ENCODE measurements at places on chromosomes 12 and 14. TPM values are rescaled to one million over a fixed set of nuclear protein-coding genes. Genes with fewer than 3 reads are reported as not detected.

DNA sequence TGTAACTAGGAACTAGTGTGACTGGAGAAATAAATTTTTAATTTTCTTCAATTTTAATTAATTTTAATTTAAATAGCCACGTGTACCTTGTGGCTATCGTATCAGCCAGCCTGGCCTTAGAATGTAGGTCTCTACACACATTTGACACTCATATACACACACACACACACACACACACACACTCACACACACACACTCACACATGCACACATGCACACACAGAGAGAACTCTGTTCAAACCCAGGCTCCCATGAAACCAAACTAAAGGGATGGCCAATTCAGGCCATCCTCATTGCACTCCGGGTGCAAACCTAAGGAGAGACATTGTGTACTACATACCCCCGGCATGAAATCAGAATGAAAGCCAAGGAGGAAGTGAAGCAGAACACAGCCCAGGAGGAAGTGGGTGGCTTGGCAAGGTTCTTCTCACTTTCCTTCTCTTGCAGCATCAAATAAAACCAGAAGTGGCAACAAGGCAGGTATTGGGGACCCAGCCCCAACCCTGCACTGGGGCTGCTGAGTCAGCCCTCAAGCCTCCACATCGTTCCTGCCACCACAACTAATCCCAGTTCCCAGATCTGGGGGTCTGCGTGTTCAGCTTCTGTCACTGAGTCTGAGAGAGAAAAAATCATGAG lies 26.2 kb upstream of the CHPT1 start:
- no peak for DNase-seq

The CKAP4 gene
- total RNA-seq, result 44.3 TPM

DNA sequence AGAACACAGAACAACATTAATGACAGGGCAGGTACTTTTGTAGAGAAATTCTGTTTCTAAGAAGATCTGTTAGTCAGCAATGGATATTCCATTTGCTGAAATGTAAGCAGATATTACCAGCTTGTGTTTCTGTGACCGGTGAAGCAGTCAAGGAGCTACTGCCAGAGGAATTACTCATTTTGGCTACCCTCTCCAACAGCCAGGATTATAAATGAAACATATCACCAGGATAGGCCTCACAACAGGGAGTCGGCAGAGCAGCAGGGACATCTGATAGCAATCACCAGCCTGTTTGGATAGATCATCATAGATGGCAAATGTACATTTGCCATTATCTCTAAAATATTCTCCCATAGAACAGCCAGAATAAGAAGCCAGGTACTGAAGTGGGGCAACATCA lies 440.7 kb downstream of the KCNH5 start:
- peak; percentile 9 for DNase-seq

The PZP gene
- total RNA-seq, result 0.39 TPM

The DPPA3 gene
- not detected for total RNA-seq

DNA sequence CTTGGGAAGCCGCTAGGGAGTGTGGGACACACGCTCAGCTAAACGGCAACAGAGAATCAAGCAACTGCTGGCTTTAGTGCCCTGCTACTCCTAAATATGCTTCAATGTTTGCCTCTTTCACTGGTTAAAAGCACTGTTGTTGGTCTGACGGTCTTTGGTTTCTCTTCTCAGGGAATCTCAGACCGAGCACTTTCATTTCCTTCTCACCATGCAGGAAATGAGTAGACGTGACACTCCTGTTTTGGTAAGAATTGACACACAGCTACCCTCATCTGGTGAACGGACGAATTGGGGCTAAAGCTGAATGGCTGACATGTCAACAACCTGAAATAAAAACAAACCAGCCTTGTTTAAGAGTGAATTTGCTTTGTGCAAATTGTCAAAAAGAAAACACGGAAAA lies 57.5 kb upstream of the PIWIL1 start:
- no peak for DNase-seq

DNA sequence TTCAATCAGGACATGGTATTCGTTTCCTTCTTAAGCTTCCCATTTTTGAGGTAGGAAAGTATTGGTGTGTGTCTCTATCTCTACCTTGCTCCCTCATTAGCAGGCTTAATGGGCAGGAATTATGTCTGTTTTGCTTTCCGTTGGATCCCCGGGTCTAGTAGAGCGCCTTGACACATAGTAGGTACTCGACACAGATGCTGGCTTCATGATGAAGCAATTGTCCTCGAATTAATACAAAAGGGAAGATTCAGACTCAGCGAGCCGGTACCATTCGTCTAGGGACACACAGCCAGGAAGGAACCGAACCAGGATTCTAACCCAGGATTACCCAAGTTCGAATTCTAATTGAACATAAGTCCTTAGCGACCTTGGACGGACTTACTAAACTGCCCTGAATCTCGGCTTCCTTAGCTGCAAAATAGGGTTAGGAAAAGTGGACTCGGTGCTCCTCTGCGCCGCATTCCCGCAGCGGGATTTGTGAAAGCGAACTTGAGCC lies 496 bp upstream of the ISCU start:
- DNase-seq, result peak; percentile 33

The CD4 gene
- 15.4 TPM for total RNA-seq

GRCh38 chr12:1808798-1809480 lies 11.4 kb upstream of the LRTM2 start:
- no peak for DNase-seq

DNA sequence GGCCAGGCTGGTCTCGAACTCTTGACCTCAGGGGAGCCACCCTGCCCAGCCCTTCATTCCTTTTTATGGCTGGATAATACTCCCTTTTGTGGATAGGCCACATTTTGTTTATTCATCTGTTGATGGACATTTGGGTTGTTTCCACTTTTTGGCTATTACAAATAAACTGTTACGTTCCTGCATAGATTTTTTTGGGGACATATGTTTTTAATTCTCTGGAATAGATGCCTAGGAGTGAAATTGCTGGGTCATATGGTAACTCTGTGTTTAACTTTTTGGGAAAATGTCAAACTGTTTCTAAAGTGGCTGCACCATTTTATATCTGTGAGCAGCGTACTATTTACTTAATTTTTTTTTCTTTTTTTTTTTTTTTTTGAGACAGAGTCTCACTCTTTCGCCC lies 9.8 kb downstream of the KMT5A start:
- no peak for DNase-seq

The DTX1 gene
- total RNA-seq, result 23.3 TPM

The AICDA gene
- total RNA-seq, result 0.11 TPM

DNA sequence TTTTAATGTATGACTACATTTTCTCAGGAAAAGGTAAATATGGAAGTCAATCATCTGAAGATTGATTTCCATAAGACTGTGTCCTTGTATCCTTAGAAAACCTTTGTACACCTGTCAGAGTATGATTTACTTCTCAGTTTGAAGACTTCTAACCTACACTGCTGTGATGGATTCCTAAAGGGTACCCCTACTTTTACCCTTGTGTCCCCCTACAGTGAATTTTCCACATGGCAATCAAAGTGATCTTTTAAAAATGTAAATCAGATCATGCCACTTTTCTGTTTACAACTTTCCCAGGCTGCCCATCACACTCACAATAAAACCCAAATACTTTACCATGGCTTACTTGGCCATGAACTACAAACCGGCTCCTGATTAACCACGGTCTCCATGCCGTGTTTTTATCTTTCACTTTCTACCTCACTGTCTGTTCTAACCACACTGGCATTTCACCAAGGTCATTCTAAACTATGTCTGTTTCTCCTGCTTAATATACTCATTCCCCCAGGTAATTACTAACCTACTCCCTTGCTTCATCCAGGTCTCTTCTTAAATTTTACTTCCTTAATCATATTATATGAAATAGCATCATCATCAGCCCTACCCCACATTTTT lies 8.1 kb downstream of the DNAI7 start:
- no peak for DNase-seq

The ACOT6 gene
- total RNA-seq, result not detected

DNA sequence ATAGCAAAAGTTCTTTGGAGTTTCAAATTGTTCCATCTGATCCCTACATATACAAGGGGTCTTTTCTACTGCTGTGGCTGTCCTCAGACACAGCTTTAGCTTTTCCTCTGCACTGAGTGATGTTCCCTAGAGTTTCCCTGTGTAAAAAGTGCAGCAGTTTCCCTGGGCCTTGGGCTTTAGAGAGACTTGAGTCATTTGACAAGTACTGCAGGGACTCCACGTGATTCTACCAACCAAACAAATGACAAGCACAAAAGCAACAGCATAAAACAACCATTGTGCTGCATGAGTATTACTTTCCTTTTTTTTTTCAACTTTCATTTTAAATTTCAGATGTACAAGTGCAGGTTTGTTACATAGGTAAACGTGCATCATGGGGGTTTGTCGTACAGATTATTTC lies 272.8 kb downstream of the PDZRN4 start:
- no peak for DNase-seq

DNA sequence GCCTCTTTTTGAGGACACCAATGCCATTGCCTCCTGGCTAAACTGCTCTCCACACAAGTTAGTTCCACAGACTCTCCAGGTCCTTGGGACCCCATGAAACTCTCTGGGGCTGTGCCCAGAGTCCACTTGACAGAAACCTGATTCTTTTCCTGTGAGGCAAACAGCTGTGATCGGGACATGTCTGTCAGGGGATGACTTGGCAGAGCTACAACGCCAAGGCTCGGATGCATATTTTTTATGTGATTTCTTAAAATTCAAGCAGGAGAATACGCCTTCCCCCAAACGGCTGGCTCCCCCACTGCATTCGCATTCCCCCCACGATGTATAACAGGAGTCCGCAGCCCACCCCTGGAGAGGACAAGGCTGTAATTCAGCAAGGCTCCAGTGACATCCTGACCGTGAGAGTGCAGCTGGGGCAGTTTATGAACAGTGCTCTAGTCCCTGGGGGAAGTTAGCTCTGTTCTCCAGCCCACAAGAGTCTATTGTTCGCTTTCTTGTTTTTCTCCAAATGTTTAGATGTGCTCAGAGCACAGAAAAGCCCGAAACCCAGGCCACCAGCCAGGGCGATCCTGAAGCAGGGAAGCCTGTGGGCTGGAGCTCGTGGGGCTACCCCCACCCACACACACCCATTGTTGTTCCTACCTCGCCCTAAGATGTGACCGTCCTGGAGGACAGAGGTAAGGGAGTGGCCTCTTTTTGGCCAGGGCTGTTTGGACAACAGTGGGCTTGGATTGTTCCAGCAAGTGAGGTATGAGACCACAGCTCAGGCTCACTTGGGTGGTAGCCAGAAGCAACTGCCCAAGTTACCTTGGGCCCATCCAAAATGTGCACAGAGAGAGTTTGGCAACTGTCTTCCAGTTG lies 159.5 kb downstream of the ZFP36L1 start:
- DNase-seq, result peak; percentile 65

The HOTAIR gene
- total RNA-seq, result not detected

GRCh38 chr14:105931808-105932483 lies 405.6 kb downstream of the TMEM121 start:
- DNase-seq, result no peak

The PPP4R4 gene
- total RNA-seq, result 13.9 TPM

DNA sequence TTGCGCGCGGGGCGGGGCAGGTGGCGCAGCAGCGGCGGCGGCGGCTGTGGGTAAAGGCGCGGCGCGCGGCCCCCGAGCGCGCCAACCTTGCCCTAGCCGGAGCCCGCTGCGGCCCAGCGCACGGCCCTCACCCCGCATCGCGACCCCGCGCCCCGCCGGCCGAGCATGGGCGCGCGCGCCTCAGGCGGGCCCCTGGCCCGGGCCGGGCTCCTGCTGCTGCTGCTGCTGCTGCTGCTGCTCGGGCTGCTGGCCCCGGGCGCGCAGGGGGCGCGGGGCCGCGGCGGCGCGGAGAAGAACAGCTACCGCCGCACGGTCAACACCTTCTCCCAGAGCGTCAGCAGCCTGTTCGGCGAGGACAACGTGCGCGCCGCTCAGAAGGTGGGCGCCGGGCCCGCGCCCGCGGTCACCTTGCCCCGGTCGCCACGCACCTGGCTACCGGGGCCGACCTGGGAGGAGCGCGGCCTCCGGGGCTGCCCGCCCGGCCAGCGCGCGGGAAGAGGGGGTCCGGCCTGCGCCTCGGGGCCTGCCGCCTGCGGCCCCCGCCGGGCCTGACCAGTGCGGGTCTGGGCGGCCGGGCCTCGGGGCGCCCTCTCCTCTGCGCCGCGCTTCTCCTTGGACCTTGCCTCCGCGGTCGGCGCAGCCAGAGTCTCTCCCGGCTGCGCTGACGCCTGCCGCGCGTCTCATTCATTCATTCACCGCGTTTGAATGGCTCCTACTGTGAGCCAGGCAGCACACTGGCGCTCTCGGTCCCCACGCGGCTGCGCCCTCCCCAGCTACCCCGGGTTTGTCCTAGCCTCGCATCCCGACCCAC lies at the start of gene BRI3BP:
TSS of gene BRI3BP (plus strand) at position 20 of the 811 bp plus-strand sequence. CDS start at position 166, 146 bp downstream.
- no peak for DNase-seq

The MEG3 gene
- total RNA-seq, result 250 TPM

GRCh38 chr12:2919249-2919648 lies 28.6 kb downstream of the TULP3 start:
- no peak for DNase-seq

DNA sequence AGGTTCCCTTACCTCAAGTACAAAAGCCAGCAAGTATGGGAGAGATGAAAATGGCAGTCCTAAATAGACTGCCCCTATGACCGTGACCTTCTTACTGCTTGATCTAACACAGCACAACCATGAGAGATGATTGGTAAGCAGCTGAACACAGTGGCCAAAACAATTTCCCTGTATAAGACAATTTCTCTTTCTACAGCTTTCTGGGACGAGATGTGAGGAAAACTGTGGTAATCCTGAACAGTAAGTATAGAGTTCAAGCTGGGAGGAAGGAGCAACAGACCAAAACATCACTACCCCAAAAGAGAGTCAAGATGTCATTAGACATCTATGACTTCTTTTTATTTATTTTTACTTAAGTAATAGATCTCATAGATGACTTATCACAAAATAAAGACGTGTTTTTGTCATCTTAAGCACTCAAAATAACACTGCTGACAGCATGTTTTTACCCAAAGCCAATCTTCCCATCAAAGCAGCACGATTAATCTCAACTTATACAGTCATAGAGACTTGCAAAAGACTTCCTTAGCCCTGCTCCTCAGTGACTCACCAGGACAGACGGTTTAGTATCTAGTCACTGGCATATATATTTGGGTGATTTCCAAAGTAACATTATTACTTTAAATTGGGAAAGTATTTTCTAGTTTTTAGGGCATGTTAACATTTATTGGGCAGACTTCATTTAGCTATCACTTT lies 3.7 kb downstream of the TMEM52B start:
- DNase-seq, result no peak

DNA sequence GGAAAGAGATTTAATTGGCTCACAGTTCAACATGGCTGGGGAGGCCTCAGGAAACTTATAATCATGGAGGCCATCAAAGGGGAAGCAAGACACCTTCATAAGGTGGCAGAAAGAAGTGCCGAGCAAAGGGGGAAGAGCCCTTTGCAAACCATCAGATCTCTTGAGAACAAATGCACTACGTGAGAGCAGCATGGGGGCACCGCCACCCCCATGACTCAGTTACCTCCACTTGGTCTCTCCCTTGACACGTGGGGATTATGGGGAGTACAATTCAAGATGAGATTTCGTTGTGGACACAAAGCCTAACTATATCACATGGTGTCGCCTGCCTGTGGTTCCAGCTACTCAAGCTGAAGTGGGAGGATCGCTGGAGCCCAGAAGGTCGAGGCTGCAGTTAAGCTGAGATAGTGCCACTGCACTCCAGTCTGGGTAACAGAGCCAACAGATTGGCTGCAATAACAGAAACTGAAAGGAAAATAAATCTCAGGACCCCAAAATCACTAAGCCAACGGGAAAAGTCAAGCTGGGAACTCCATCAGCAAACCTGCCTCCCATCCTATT lies 10.0 kb upstream of the CDCA4 start:
- no peak for DNase-seq
